ENCODE measurements at places on chromosomes 13 and 19. TPM values are rescaled to one million over a fixed set of nuclear protein-coding genes. Genes with fewer than 3 reads are reported as not detected.

Gene CEACAM21
- total RNA-seq: not detected

Gene CGB5
- not detected for total RNA-seq

Gene CUL4A
- total RNA-seq: 53.2 TPM

Gene PPM1N
- total RNA-seq: 1.6 TPM

Gene LGALS13
- not detected for total RNA-seq

Measured in left colon (tissue), 2 donors.